ENCODE measurements at places on chromosomes 1 and 21. TPM values are rescaled to one million over a fixed set of nuclear protein-coding genes. Genes with fewer than 3 reads are reported as not detected.

GRCh38 chr1:41870076-41870562 lies 48.6 kb downstream of the HIVEP3 start:
- DNase-seq = no peak

DNA sequence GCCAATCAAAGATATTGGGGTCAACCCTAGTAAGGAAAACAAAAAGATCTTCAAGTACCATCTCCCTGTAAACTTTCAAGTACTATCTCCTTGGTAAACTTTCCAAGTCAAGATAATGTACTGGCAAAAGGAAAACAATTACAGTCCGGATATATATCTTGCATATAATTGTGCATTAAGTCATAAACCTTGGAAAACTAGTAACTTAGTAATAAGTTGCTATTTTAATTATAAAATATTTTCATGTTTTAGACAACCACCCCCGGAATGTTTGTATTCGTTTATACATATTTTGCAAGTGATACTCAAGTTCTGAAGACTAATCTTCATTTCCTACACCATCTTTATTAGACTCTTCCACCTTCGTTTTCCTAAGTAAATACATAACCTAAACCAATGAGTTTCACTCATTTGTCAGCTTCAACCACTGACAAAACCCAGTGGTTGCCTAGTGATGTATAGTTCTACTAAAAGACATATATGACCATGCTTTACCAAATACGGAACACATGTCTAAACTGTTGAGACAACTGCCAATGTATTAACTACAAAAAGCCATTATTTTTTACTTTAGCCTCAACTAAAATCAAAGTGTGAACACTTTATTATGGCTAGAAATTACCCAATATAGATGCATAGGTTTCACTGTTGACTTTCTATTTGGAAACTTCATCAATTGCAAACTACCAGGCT lies 1.7 kb downstream of the AKT3 start:
- no peak for DNase-seq

- no peak for DNase-seq
Observed at GRCh38 chr1:38000529-38001455, 4.5 kb downstream of the FHL3 start.

- DNase-seq = no peak
Observed at GRCh38 chr1:83516369-83516768, 482.6 kb downstream of the TTLL7 start.

GRCh38 chr1:178784131-178784536 lies 59.1 kb downstream of the RALGPS2 start:
- DNase-seq = no peak

DNA sequence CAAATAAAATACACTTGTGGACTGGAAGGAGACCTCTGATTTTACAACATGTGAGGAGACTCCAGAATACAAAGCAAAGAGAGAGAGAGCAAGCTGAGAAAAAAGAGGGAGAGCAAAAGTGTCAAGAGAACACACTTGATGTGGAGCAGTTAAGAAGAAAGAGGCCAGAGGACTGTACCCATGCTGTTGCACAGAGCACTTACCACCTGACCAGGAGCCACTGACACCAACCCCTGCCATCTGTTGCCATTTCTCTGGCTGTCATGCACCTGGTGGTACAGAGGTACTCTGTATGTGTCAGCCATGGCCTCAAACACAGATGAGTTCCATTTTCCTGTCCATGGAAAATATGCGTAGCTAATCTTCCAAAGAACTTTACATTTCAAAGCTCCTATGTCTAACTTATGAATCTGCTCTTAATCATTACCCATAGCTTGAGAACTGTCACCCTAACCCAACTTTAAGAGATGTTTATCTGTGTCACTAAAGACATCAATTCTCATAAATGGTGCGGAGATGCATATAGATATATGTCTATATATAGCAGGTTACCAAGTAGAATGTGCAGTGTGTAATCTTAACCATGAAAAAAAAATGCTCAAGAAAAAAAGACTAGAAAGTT lies 32.8 kb upstream of the ABCD3 start:
- DNase-seq = no peak

GRCh38 chr1:228151180-228151925 lies 1.6 kb downstream of the GJC2 start:
- DNase-seq = no peak

GRCh38 chr1:210098356-210098755 lies 134.2 kb upstream of the SERTAD4 start:
- DNase-seq = no peak

- no peak for DNase-seq
Observed at GRCh38 chr1:1223321-1223720, 8.5 kb downstream of the SDF4 start.

DNA sequence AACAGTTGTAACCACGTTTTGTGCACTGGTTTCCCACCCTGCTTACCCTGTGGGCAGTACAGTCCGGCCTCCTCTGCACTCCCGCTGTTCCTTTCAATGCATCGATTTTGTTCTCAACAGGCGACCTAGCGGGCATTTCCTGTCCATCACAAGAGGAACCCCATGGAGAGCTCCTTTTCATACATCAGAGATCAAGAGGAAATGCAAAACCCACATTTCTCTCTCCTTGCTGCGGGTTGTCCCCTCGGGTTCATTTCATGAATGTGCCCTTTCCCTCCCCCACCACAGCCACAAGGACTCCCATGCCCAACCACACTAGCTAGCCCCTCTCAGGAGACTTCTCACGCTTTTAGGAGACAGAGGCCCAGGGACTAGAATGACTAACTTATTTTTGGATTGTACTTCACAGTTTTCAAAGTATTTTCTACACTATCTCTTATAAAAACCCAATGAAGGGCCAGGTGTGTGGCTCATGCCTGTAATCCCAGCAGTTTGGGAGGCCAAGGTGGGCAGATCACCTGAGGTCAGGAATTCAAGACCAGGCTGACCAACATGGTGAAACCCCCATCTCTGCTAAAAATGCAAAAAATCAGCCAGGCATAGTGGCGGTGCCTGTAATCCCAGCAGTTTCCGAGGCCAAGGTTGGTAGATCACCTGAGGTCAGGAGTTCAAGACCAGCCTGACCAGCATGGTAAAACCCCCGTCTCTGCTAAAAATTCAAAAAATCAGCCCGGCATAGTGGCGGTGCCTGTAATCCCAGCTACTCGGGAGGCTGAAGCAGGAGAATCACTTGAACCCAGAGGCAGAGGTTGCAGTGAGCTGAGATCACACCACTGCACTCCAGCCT lies 18.4 kb downstream of the ATP1A4 start:
- no peak for DNase-seq

LCE1C gene
- total RNA-seq = not detected

ADGRB2 gene
- total RNA-seq = 0.49 TPM

IL24 gene
- total RNA-seq = 19.0 TPM

FMN2 gene
- not detected for total RNA-seq

TMEM51 gene
- not detected for total RNA-seq

SYCP1 gene
- total RNA-seq = not detected

ZNHIT6 gene
- 9.2 TPM for total RNA-seq
